Activated naive CD8-positive, alpha-beta T cell treated with anti-CD3 and anti-CD28 coated beads for 36 hours (primary cell): ENCODE measurements at places on chromosomes 1 and 21. TPM values are rescaled to one million over a fixed set of nuclear protein-coding genes. Genes with fewer than 3 reads are reported as not detected.
A peak's percentile ranks its signal among the peaks of the same experiment; 100 is the strongest.

GRCh38 chr1:106846656-106847055 is 209.8 kb upstream of the PRMT6 start:
- H3K27me3 ChIP-seq = no peaks in the 10 kb centered on the region
- no peak overlapping the region for H3K27ac ChIP-seq
- H3K4me3 ChIP-seq = no peak overlapping the region
- DNase-seq = no peak

Gene TNFSF18
- total RNA-seq = not detected

- H3K4me3 ChIP-seq = no peak overlapping the region
- H3K4me1 ChIP-seq = peaks cover 36% of the 10 kb centered on the region
- no peaks in the 10 kb centered on the region for H3K36me3 ChIP-seq
- no peak for DNase-seq
Measured at GRCh38 chr1:12142141-12142823, 24.5 kb upstream of the TNFRSF1B start.

DNA sequence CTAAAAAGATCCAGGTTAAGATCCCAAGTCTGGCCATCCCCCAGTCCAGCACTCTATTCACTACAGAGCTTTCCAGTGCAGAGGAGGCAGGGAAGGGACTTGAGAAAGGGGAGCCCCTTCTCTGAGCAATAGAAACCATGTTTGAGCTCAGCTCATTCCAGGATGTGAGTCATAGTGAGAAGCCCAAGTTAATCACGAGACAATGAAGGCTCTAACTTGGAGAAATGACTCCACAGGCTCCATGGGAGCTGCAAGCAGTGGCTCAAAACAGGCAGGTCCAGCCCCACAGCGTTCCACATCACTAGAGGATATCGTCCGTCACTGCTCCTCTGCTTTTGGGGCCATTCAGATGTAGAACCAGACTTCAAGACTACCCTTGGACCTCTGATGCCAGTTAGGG is 59.1 kb downstream of the CAMK2N1 start:
- no peaks in the 10 kb centered on the region for H3K36me3 ChIP-seq
- peaks cover 10% of the 10 kb centered on the region for H3K4me1 ChIP-seq
- no peak overlapping the region for H3K27ac ChIP-seq
- no peak overlapping the region for H3K4me3 ChIP-seq
- H3K27me3 ChIP-seq = peaks cover 56% of the 10 kb centered on the region

- no peaks in the 10 kb centered on the region for H3K36me3 ChIP-seq
- H3K4me1 ChIP-seq = no peaks in the 10 kb centered on the region
- no peak overlapping the region for H3K27ac ChIP-seq
- H3K27me3 ChIP-seq = peaks cover 11% of the 10 kb centered on the region
- DNase-seq = peak; percentile 22
Measured at GRCh38 chr1:209190591-209191261, 392.8 kb upstream of the CAMK1G start.

- peaks cover 20% of the 10 kb centered on the region for H3K4me1 ChIP-seq
- no peak overlapping the region for H3K4me3 ChIP-seq
- H3K27me3 ChIP-seq = no peaks in the 10 kb centered on the region
- H3K27ac ChIP-seq = no peak overlapping the region
- peaks cover 3% of the 10 kb centered on the region for H3K36me3 ChIP-seq
- DNase-seq = no peak
Measured at GRCh38 chr1:53293123-53293522, 34.7 kb downstream of the LRP8 start.
